ENCODE measurements at places on chromosomes 7 and 10. TPM values are rescaled to one million over a fixed set of nuclear protein-coding genes. Genes with fewer than 3 reads are reported as not detected.
A peak's percentile ranks its signal among the peaks of the same experiment; 100 is the strongest.

GRCh38 chr10:70109064-70109729, 23.4 kb downstream of the AIFM2 start:
- DNase-seq = no peak

- DNase-seq = peak; percentile 59
These were observed 32.2 kb downstream of the VWA2 start for GRCh38 chr10:114271075-114271778.

- DNase-seq = no peak
These were observed 26.5 kb upstream of the TRIL start for GRCh38 chr7:28984631-28985030.

GRCh38 chr7:1679966-1680730, 10.1 kb downstream of the ELFN1 start:
- DNase-seq = no peak

DNA sequence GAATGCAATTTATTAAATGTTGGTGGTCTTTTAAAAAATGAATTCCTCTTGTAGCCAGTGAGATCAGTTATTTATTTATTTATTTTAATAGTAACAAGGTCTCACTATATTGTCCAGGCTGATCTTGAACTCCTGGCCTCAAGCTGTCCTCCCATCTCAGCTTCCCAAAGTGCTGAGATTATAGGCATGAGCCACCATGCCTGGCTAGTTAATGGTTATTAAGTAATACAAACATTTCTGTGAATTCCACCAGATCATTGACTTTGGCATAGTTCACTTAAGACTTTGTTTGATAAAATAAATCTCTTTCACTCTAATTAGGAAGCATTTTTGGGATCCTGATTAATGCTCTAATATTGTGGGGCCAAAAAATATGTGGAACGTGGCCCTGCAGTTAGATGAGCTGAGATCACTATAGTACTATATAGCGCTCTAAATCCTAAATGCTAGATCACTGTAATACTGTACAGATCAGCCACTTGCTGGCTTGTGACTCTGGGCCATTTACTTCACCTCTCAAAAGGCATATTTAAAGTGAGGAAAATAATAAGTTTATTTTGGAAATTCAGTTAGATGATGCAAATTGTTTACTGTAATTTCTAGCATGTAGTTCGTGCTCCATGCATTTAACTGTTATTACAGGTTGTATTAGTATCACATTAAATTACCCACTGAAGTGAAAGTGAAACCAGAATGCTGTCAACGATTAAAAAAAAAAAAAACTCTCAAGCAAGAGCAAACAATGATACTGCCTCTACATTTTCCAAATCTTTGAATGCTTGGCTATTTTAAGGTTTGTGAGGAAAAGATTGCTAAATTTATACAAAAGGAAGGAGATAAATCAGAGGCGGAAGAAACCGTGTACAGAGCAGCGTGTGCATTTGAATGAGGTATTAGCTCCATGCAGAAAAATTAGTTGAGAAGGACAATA, 15.9 kb upstream of the FAS start:
- DNase-seq = no peak

DNA sequence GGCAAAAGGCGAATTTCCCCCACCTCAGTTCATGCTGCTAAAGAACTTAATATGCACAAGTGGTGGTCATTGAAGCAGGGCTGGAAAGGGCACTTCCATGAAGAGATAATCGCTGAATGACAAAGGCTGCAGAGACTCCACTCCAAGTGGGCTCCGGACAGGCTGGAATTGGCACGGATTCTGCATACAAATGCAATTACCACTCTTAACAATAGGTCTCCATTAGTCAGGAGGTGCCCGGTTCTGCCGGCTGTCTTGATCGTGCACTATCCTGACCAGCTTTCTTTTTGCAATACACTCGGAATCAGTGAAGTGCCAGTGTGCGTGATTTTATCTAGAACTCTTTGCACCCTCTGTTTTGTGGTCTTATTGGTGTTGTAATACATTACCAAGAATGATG, 49.7 kb downstream of the INSYN2A start:
- DNase-seq = no peak

- DNase-seq = no peak
These were observed 130.1 kb upstream of the LRRN3 start for GRCh38 chr7:110960811-110961210.

- DNase-seq = no peak
These were observed 742.0 kb upstream of the IGFBP3 start for GRCh38 chr7:46663025-46663424.

GRCh38 chr10:61931620-61932332, 30.3 kb downstream of the ARID5B start:
- no peak for DNase-seq

DNA sequence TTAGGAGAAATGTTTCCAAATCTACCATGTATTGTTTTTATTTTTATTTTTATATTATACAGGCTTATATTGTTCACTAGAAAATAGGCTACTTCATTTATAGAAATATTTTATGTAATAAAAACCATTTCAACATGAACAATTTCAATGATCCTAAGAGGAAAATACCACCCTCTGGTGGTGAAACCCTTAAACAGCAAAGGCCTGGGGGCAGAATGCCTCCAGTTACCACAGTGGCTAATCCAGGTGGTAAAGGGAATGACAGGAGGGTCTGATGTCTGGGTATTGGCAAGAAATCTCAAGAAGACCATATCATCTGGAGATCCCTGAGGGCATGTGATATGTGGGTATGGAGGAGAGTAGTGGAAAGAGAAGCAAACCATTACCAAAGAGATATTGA, 19.3 kb downstream of the MACC1 start:
- DNase-seq = no peak

- DNase-seq = no peak
These were observed 677 bp downstream of the SKAP2 start for GRCh38 chr7:26863518-26864308.

DNA sequence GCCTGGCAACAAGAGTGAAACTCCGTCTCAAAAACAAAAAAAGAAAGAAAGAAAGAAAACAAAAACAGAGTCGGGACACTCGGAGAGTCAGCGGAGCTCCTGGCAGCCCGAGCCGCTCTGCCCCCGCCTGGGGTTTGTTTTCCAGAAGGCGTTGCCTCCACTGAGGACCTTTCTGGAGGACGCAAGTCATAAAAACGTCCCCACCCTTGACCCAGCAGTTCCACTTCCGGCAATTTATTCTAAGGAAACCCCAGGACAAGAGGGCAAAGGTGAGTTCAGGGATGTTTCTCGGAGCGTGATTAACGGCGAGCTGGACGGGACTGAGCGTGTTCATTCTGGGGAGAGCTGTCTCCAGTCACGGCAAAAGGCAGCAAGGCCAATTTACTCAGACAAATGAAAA, 27.0 kb upstream of the SUN1 start:
- no peak for DNase-seq

DNA sequence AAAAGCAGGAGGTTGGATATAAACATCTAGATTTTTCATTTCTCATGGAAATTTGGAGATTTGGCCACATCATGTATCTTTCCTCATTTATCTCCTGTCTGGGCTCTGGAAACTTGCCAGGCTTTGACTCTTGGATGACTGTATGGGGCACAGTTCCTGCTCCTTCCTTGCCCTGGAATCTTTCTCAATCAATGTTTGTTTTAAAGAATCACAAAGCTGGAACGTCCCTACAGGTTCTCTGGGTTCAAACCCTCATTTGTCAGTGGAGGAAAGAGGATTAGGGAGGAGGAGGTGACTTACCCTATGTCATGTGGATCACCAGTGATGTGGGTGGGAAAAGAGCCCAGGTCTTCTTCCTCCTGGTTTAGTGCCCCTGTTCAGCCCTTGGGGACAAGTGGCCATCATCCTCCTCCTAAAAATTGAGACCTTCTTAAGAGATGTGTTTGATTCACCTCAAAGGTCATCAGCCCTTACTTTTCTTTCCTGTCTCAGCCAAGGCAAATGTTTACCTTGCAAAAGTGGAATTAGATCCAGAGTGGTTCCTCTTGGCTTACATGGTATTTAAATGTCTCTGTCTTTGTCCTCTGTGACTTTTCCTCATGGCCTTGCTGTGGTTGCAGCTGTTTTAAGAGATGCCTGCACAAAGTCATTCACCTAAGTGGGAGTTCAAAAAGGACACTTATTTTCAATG, 38.8 kb upstream of the PDZD8 start:
- DNase-seq = no peak

GRCh38 chr10:110429301-110429700, 68.4 kb upstream of the DUSP5 start:
- no peak for DNase-seq

DNA sequence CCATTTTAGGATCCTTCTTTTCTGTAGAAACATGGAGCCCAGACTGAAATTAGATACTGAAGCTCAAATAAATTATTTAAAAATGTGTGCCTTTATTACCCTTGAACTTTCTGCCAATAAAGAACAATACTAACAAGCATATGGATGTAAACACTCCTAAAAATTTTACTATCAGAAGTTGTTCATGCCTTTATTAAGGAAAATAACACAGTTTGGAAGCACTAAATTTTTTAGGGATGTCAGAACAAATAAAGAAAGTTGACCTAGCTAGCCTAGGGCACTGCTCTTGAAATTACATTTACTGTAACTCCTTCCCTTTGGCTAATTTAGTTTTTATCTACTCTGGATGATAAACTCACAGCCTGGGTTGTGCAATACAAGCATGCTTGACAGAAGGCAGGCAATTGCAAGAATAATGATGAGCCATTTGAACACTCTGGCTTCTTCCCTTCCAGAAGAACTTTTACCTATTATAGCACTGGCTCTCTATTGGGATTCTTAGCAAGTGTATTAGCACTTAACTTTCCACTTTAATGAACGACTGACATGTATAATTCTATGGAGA, 351.7 kb upstream of the C7orf33 start:
- no peak for DNase-seq

DNA sequence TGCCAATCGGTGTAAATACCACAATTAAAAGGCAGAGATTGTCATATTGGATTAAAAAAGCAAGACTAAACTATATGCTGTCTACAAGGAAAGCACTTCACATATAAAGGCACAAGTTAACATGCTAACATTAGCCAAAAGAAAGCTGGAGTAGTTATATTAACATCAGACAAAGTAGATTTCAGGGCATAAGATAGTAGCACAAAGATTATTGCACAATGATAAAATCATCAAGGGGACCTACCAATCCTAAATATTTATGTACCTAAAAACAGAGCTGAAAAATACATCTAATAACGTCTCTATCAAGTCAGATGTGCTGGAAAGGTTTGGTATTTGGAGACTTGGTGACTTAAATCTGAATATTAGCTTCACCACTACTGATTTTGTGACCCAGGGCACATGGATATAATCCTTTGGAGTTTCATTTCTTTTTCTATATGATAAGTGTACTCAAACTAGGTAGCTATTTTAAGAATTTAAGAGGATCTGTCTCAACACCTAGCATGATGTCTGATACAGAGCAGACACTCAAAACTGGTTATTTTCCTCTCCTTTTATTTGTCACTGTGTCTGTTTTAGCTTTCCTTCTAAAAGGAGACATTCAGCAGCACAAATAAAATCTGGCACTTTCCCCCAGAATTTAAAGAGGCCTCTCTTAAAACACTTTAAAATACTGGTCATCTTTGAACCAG, 156.5 kb downstream of the DOCK4 start:
- DNase-seq = no peak

- no peak for DNase-seq
These were observed 149.5 kb downstream of the FAM107B start for GRCh38 chr10:14625192-14625631.

- DNase-seq = no peak
These were observed 17.2 kb downstream of the TSPAN13 start for GRCh38 chr7:16770657-16771329.

DNA sequence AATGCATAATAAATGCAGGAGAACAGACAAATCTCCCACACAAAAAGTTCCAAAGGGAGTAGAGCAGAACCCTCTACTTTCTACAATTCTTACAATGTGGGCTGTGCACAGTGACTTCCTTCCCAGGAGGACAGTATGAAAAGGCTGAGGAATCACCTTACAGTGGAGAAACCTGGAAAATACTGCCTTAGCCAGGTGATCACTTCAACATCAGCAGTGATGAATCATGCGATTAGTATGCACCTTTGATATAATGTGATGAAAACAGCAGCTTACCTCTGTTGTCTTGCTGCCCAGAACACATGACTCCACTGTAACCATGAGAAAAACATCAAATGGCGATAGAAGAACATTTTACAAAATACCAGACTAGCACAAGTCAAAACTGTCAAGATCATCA, 329.7 kb upstream of the POM121L12 start:
- no peak for DNase-seq

GRCh38 chr7:73435471-73436009, 2.0 kb downstream of the FZD9 start:
- no peak for DNase-seq

GRCh38 chr10:31347705-31348104, 28.7 kb downstream of the ZEB1 start:
- no peak for DNase-seq

- DNase-seq = no peak
These were observed 2.8 kb downstream of the FGF8 start for GRCh38 chr10:101772895-101773761.

- DNase-seq = no peak
These were observed 70.0 kb upstream of the PCBD1 start for GRCh38 chr10:70958396-70958795.

DNA sequence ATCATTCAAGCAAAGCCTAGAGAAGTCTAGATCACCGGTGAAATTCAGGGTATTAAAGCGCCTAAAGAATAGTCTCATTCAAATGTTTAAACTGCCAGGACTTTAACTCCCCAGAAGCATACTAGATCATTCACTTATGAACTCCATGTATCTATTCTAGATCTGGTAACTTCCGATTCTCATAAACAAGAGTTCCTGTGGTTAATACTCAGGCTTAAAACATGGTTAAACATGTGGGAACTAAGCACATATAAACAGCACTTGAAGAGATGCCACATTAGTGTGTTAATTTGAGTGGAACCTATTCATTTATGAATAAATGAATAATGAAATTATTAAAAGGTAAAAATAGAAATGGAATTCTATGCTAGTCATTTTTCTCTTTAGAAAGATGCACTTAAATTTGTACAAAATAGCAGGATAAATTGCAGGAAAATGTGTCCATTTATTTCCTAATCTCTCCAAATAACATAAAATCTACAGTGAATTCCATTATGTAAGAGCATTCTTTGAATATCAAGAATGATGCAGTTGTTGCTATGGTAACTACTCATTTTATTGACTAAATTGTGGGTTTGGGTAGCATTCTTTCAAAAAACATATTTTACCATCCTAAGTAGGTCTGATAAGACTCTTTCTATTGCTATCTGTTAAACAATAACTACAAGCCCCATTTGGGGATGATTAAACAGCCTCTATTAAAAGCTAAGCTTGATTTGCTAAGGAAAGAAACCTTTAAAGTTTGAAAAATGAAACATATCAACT, 147.6 kb upstream of the TMEM168 start:
- no peak for DNase-seq

The STEAP4 gene
- 23.8 TPM for polyA plus RNA-seq

The CRHR2 gene
- 0.03 TPM for polyA plus RNA-seq

The CDK1 gene
- 1.9 TPM for polyA plus RNA-seq

The FHIP2A gene
- polyA plus RNA-seq = 13.7 TPM

The WEE2 gene
- polyA plus RNA-seq = not detected

The NUTM2B gene
- polyA plus RNA-seq = 0.32 TPM

The GRM3 gene
- polyA plus RNA-seq = not detected

The PHYHIPL gene
- 0.54 TPM for polyA plus RNA-seq

The CCL24 gene
- not detected for polyA plus RNA-seq

The MYL7 gene
- 1.9 TPM for polyA plus RNA-seq

The DOCK4 gene
- polyA plus RNA-seq = 5.9 TPM

The SSC4D gene
- 0.68 TPM for polyA plus RNA-seq

The SPDYE2 gene
- polyA plus RNA-seq = 0.14 TPM

The NKX1-2 gene
- not detected for polyA plus RNA-seq
